ENCODE measurements at places on chromosomes 2 and 18. TPM values are rescaled to one million over a fixed set of nuclear protein-coding genes. Genes with fewer than 3 reads are reported as not detected.

- no peaks in the 10 kb centered on the region for H3K4me1 ChIP-seq
- peaks cover 7% of the 10 kb centered on the region for H3K27me3 ChIP-seq
- no peak overlapping the region for H3K27ac ChIP-seq
- peak; percentile 9 for DNase-seq
- H3K4me3 ChIP-seq: no peak overlapping the region
Observed at GRCh38 chr2:45119855-45120254, 110.6 kb upstream of the SIX2 start.

- no peaks in the 10 kb centered on the region for H3K4me1 ChIP-seq
- H3K27me3 ChIP-seq: peaks cover 10% of the 10 kb centered on the region
- no peak overlapping the region for H3K27ac ChIP-seq
- no peak overlapping the region for H3K4me3 ChIP-seq
- no peak for DNase-seq
- H3K36me3 ChIP-seq: no peaks in the 10 kb centered on the region
Observed at GRCh38 chr2:227183657-227184367, 19.4 kb downstream of the COL4A3 start.

GRCh38 chr18:28820353-28820752 is 643.4 kb upstream of the CDH2 start:
- H3K4me1 ChIP-seq: no peaks in the 10 kb centered on the region
- no peak overlapping the region for H3K4me3 ChIP-seq
- no peaks in the 10 kb centered on the region for H3K27me3 ChIP-seq
- DNase-seq: no peak
- H3K27ac ChIP-seq: no peak overlapping the region

DNA sequence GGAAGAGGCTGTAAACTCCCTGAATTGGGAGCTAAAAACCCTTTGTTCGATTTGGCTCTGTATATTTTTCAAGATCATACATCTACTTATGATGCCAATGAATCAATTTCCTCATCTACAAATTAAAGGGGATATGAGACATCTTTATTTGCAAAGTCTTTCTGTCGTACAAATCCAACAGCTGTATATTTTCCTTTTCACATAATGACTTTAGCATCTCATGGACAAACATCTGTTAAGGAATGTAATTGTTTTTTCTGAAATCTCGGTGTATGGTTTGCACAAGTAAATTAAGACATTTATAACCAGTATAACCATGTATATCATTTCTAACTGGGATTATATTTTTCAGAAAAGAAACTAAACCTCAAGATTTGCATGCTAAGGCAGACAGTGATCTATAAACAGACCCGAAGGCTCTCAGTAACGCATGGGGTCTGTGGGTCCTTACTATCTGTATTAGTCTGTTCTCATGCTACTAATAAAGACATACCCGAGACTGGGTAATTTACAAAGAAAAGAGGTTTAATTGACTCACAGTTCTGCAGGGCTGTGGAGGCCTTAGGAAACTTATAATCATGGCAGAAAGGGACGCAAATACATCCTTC is 130.8 kb downstream of the SLC8A1 start:
- H3K4me3 ChIP-seq: no peak overlapping the region
- no peak for DNase-seq
- H3K36me3 ChIP-seq: no peaks in the 10 kb centered on the region
- H3K27ac ChIP-seq: no peak overlapping the region

- no peak overlapping the region for H3K27ac ChIP-seq
- no peaks in the 10 kb centered on the region for H3K27me3 ChIP-seq
- H3K4me1 ChIP-seq: no peaks in the 10 kb centered on the region
- H3K4me3 ChIP-seq: no peak overlapping the region
- no peak for DNase-seq
- H3K36me3 ChIP-seq: no peaks in the 10 kb centered on the region
Observed at GRCh38 chr2:205370726-205371125, 311.6 kb upstream of the NRP2 start.

GRCh38 chr2:169590804-169591203 is 6.7 kb downstream of the PPIG start:
- no peak overlapping the region for H3K4me3 ChIP-seq
- no peak overlapping the region for H3K27ac ChIP-seq
- no peaks in the 10 kb centered on the region for H3K27me3 ChIP-seq
- no peak for DNase-seq
- peaks cover 33% of the 10 kb centered on the region for H3K4me1 ChIP-seq

DNA sequence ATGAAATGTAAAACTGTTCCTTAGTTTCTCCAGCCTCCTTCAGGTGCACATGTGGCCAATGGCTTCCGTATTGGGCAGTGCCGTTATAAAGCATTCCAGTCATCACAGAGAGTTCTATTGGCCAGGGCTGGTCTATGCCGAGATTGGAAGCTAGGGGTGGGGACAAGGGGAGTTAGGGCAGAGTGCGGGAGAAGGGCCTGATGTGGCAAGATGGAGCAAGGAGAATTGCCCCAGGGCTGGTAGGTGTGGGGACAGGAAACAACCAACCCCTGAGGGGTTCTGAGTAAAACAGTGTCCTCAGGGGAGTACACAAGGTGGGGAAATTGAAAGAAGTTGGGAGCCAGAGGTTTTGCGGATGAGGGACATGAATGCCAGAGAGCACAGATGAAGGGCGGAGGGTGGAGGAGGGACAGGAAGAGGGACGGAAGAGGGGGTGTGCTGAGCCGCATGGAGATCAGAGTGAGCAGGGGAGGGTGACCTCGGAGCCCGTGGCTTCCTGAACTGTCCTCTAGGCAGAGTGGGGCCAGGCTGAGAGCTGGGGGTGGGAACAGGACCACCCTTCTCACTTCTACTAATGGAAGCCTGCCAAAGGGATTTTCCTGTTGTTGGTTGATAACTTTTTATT is 9.1 kb upstream of the ATP6V1C2 start:
- peak overlapping the region; percentile 26 for H3K27ac ChIP-seq
- H3K4me3 ChIP-seq: no peak overlapping the region
- DNase-seq: peak; percentile 45
- H3K4me1 ChIP-seq: peaks cover 7% of the 10 kb centered on the region
- H3K36me3 ChIP-seq: no peaks in the 10 kb centered on the region

DNA sequence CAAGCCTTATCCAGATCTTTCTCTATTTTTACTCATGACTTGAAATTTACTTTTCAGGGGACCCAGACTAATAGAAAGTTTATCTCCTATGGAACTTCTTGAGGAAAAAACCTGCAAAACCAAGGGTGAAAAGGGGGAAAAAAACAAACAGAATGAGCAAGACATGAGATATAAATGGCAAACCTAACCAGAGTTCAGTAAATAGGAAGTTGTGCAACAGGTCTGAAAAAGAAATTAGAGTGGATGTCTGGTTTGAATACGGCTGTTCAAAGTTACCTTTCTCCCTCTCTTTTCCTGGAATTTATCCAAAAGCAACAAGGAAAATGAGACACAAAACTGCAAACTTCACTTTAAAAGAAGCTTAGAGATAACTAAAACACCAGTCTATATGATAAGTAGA is 78.8 kb upstream of the TGFA start:
- no peak overlapping the region for H3K27ac ChIP-seq
- H3K4me1 ChIP-seq: no peaks in the 10 kb centered on the region
- H3K27me3 ChIP-seq: peaks cover 48% of the 10 kb centered on the region

GRCh38 chr2:151953467-151953866 is 125.2 kb upstream of the ARL5A start:
- no peak overlapping the region for H3K4me3 ChIP-seq
- no peaks in the 10 kb centered on the region for H3K36me3 ChIP-seq
- DNase-seq: no peak
- no peak overlapping the region for H3K27ac ChIP-seq

DNA sequence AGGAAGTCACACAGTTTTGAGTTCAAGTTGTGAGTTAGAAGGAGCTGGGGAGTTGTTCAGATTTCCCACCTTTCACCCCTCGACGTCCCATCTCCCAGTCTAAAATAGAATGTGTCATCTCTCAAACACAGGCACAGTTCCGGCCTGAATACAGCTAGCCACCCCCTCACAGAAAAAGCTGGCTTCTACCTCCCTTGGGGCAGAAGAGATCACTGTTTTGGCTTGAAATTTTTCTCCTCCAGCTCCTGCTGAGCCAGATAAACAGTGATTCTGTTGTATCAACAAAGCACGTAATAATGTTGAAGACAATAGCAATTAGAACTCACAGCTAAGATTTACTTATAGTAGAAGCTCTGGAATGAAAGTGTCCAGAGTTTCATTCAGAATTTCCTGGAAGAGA is 74.7 kb downstream of the KIAA2012 start:
- no peaks in the 10 kb centered on the region for H3K36me3 ChIP-seq
- H3K27ac ChIP-seq: no peak overlapping the region
- no peak overlapping the region for H3K4me3 ChIP-seq
- no peaks in the 10 kb centered on the region for H3K4me1 ChIP-seq

DNA sequence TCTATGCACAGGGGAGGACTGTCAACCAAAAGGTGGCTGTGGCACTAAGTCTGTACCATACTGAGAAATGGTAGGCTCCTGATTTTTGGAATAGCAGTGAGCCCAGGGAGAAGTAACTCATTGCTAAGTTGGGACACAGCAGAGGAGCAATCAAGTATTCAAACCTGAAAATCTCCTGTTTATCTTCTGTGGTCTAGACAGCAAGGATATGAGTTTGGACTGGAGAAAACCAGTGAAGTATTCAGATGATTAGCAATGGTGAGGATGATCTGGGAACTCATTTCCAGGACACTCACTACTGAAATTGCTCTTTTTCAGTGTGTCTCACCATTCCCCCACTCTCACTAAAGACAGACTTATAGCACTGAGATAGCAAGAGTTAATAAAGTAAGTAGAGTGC is 112.0 kb downstream of the GULP1 start:
- H3K27me3 ChIP-seq: no peaks in the 10 kb centered on the region
- no peaks in the 10 kb centered on the region for H3K4me1 ChIP-seq
- no peaks in the 10 kb centered on the region for H3K36me3 ChIP-seq
- no peak for DNase-seq
- no peak overlapping the region for H3K4me3 ChIP-seq

DNA sequence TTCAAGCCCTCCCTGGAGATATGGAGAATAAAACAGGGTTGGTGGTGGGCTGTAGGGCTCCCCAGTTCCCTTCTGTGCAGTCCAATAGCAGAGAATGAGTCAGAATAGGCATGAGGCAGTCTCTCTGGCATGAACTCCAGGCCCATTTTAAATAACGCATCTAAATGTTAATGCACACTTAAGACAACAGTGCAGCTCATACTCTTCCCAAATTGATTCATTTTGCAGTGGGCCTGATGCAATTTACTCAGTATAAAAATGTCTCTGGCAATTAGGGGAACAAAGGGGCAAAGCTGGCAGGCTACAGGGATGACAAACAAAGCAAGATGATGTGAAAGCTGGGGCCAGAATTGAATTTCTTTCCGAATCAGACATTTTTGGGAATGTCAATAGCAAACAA is 402.8 kb downstream of the CLIP4 start:
- H3K36me3 ChIP-seq: no peaks in the 10 kb centered on the region
- no peak overlapping the region for H3K4me3 ChIP-seq
- DNase-seq: no peak
- peaks cover 6% of the 10 kb centered on the region for H3K27me3 ChIP-seq
- no peak overlapping the region for H3K27ac ChIP-seq

- peaks cover 3% of the 10 kb centered on the region for H3K27me3 ChIP-seq
Observed at GRCh38 chr2:215685238-215685990, 249.5 kb upstream of the FN1 start.

GRCh38 chr2:56348392-56349210 is 164.8 kb downstream of the CCDC85A start:
- no peaks in the 10 kb centered on the region for H3K36me3 ChIP-seq
- no peak for DNase-seq
- H3K27ac ChIP-seq: no peak overlapping the region
- H3K27me3 ChIP-seq: no peaks in the 10 kb centered on the region
- H3K4me1 ChIP-seq: no peaks in the 10 kb centered on the region

CDC42EP3 gene
- total RNA-seq: 32.5 TPM

NAB1 gene
- total RNA-seq: 36.8 TPM

INHBB gene
- not detected for total RNA-seq

KCNK3 gene
- total RNA-seq: not detected

SP140L gene
- 84.4 TPM for total RNA-seq

UGT1A6 gene
- total RNA-seq: not detected

SOX11 gene
- not detected for total RNA-seq

All from activated CD8-positive, alpha-beta memory T cell treated with anti-CD3 and anti-CD28 coated beads, Interleukin-2, amount 10 ng/mL, durations not matched to agents 7 days and 5 days (primary cell).